Right renal cortex interstitium (tissue), 3 donors: ENCODE measurements at places on chromosomes 12 and 14.

DNA sequence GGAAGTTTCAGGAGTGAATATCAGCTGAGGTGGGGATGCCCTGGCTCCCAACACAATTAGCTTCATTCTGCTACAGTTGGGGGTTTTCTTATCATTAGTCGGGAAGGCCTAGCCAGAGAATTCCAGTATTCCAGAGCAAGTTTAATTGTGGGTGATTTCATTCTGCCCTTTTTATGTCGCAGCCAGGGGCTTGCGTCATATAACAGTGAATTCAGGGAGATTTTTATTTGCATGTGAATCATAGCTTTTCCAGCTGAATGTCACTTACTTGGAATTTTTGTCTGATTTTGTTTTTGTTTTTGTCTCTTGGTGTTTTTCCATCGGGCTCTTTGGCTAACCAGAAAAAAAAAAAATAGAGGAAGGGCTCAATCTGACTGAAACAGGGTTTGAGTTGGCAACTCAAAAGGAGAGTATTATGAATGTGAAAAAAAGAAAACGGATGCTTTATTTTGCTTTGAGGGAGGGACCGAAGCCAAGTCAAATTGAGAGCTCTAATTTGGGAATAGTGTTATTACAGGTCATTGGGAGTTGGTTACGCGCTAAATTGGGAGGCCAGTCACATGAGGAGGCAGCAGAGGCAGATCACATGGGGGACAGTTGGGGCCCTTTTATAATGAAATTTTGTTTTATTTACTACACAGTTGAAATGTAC, 119.4 kb downstream of the SAMD4A start:
- DNase-seq, result no peak

DNA sequence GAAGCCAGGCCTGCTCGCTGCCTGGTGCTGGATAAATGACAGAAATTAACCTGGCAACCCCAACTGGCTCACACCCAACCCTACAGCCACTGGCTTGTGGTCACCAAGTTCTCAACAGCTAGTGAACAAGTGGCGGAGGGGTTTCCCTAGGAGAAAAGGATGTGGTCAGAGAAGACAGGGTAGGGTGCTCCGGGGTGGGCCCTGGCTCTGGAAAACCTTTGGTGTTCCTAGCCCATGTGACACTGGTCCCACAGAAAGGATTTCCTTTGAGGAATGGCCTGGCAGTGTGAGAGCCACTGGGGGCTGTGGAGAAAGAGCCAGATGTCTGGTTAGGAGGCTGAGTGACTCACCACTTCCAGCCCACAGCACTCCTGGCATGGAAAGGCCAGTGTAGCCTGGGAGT, 8.7 kb downstream of the SYNE3 start:
- DNase-seq, result no peak

GRCh38 chr14:101349108-101349507, 212.2 kb upstream of the DIO3 start:
- no peak for DNase-seq

- no peak for DNase-seq
These were observed 13.2 kb upstream of the MDM2 start for GRCh38 chr12:68794653-68795251.

DNA sequence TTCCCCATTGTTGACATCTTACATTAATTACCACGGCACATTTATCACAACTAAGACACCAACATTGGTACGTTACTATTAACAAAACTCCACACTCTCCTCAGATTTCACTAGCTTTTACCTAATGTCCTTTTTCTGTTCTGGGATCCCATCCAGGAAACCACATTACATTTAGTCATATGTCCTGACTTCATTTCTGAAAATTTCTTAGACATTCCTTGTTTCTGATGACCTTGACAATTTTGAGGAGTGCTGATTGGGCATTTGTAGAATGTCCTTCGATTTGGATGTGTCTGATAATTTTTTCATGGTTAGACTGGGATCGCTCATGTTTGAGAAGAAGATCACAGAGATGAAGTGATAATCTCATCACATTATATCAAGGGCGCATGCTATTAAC, 34.6 kb upstream of the ACSM4 start:
- DNase-seq, result no peak

GRCh38 chr14:28651148-28651547, 115.4 kb upstream of the FOXG1 start:
- DNase-seq, result no peak

DNA sequence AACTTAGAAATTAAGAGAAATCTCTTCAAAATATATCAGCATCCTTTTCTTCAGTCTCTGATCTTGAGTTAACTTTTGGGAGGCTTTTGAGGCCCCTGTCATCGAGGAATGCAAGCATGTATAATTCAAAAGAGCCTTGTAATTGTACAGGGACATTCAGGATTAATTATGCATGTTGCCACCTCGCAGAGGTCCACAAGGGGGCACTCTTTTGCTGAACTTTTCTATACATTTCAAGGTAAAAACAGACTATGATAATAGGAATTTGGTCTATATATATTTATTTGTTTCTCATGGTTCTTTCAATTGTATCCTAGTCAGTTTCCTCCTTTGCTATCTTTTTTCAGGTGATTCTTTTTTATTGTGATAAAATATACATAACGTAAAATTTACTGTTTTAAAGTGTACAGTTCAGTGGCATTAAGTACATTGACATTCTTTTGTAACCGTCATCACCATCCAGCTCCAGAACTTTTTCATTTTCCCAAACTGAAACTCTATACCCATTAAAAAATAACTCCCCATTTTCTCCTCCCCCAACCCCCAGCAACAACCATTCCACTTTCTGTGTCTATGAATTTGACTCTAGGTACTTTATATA, 47.0 kb upstream of the SLC2A13 start:
- no peak for DNase-seq

DNA sequence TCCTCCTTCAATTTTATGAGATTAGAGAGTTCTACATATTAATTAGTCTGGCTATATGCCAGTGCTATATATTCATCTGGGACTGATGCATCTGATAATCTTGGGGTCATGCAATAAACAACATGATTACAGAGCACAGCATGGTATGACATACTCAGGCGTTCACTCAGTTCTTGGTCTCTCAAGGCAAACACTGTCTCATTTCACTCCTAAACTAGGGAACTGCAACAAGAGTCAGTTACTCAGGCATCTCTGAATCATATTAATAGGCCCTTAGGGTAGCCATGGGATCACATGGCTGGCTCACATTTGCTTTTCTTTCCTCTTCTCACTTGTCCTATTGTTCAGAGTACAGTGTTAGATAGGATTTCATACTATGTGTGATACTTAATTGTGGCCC, 91.8 kb upstream of the TMEM260 start:
- DNase-seq, result no peak

DNA sequence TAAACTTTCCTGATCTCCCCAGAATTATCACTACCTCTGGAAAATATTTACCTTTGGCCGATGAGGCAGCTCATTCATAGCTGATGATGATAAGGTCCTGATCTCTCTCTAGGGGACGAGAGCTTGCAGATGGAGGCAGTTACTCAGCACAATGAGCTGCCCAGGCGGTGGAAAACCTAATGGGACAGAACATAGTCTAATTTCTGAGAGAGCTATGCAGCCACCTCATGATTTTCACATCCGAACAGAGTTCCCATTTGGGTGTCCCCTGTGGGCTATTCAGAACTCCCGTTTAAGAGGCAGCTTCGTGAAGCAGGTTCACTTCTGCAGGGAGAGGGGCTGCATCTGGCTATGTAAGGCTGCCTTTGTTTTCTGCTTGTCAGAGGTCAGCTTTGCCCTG, 724.6 kb upstream of the TMEM132C start:
- DNase-seq, result no peak

- no peak for DNase-seq
These were observed 2.2 kb upstream of the TMEM19 start for GRCh38 chr12:71683633-71684032.

DNA sequence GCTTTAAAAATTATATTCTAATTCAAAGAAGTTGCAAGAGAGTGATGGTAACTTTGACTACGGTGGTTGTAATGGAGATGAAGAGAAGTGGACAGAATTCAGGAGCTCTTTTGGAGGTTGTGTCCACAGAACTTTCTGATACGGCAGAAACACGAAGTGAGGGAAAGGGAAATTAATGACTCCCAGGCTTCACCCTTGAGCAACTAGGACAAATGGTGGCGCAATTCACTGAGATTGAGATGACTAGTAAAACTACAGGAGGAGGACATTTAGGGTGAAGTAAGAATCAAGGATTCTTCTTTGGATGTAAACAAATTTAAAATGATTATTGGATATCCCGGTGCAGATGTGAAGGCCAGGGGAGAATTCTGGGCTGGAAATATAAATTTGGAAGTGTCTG, 212.6 kb downstream of the PTPRO start:
- DNase-seq, result no peak

DNA sequence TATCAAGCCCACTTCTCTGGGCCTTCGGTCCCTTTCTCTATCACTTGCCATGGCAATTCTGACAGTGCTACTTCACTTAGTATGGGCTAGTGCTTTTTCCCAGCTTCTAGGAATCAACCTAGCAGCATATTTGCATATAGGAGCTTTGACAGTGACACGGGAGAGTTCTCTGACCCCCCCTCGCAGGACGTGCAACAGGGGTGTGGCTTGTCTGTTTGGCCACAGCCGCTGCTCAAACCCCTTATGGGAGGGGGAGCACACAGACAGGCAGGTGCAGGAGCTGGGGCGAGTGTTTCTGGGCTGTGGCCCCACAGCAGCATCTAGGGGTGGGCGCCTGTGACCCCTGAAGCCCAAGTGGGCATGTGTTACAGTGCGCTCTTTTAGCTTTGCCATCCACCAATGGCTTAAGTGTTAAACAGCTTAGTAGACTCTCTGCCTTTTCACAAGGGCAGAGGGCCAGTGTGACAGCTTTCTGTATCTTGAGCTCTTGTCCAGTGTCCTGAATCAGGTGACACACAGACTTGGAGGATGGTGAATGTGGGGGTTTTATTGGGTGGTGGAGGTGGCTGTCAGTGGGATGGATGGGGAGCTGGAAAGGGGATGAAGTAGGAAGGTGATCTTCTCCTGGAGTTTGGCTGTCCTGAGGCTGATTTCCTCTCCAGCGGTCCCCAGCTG, 229.3 kb downstream of the PCNX1 start:
- DNase-seq, result no peak

GRCh38 chr14:44961151-44961553, 595 bp downstream of the KLHL28 start:
- peak; percentile 42 for DNase-seq

DNA sequence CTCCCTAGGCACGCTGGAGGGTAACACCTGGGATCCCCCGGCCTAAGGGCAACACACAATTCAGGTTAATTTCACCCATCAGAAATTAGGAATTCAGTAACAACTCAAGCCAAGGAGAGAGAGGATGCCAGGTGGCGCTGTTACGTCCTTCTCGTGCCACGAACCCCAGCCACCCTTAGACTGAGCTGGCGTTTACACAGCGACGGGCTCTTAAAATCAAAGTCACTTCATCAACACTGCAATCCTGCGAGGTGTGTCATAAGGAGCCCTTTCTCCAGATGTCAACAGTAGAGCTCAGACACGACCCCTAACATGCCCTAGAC, 110.6 kb upstream of the TMEM132D start:
- DNase-seq, result peak; percentile 13

DNA sequence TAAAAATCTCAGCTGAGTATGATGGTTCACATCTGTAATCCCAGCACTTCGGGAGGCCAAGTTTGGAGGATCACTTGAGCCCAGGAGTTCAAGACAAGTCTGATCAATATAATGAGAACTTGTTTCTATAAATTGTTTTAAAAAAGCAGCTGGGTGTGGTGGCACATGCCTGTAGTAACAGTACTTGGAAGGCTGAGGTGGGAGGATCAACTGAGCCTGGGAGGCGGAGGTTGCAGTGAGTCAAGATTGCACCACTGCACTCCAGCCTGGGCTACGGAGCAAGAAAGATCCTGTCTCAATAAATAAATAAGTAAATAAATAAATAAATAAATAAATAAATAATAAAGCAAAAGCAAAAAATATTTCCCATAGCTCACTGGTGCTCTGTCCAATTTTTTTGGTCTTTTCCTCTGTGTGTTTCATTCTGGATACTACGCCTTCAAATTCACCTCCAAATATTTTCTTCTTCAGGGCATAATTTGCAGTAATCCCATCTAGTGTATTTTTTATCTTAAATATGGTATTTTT, 32.7 kb upstream of the SNX6 start:
- DNase-seq, result no peak

DNA sequence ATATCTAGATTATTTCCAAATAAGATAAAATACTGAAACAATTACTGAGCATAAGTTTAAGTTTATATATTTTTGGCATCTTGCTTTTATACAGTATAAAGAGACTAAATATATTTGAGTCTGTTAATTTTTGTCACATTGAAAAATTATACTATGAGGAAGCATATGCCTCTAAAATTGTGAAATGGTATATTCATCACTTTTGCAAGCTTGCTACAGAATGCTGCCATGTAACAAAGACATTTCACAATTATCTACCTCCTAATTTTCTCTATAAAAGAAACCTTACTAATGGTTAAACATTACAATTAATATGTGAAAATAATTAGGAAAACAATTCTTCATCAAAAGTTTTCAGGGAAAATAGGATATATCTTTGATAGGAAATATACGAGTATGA, 22.7 kb upstream of the MUCL1 start:
- DNase-seq, result no peak

- DNase-seq, result no peak
These were observed 83.2 kb downstream of the HMGA2 start for GRCh38 chr12:65907513-65907912.

DNA sequence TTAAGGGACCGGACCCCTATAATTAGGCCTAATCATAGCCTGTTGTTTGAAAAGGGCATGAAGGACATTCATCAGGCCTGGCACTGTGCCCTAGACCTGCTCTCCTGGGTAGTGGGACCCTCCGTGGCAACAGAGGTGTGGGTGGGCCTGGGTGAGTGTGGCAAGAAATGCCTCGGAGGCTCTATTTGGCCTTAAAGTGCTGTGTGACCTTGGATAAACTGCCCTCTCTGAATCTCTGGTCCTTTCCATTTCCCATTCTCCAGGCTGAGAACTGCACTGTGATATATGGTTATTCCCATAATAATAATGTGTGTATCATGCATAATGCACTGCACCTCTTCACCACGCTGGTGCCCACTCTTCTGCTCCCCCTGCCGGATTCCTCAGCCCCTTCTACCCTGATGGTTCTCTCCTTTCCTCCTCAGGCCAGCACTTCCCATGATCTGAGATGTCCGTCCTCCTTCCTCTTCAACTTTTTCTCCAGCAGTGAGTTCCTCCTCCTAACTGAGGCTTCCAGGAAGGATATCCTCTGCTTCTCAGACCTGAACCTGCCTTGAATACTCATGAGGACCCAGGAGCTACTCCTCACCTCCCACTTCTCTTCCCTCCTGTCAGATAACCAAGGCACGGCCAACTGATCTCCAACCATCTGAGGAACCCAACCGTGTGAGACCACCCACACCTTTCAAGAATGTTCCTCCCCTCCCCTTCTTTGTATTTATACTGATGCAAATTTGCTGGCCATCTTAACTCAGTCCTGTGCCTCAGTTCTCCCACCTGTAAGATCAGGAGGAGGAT, 111.0 kb upstream of the PZP start:
- no peak for DNase-seq

GRCh38 chr14:74389980-74390379, 36.0 kb downstream of the SYNDIG1L start:
- no peak for DNase-seq

- no peak for DNase-seq
These were observed 36.2 kb downstream of the SYNE3 start for GRCh38 chr14:95480109-95480886.
